Sigmoid colon (tissue), 7 donors: ENCODE measurements at places on chromosomes 7 and 10. TPM values are rescaled to one million over a fixed set of nuclear protein-coding genes. Genes with fewer than 3 reads are reported as not detected.
A peak's percentile ranks its signal among the peaks of the same experiment; 100 is the strongest.

GRCh38 chr10:132939957-132940790, 2.2 kb downstream of the CFAP46 start:
- no peak for DNase-seq

DNA sequence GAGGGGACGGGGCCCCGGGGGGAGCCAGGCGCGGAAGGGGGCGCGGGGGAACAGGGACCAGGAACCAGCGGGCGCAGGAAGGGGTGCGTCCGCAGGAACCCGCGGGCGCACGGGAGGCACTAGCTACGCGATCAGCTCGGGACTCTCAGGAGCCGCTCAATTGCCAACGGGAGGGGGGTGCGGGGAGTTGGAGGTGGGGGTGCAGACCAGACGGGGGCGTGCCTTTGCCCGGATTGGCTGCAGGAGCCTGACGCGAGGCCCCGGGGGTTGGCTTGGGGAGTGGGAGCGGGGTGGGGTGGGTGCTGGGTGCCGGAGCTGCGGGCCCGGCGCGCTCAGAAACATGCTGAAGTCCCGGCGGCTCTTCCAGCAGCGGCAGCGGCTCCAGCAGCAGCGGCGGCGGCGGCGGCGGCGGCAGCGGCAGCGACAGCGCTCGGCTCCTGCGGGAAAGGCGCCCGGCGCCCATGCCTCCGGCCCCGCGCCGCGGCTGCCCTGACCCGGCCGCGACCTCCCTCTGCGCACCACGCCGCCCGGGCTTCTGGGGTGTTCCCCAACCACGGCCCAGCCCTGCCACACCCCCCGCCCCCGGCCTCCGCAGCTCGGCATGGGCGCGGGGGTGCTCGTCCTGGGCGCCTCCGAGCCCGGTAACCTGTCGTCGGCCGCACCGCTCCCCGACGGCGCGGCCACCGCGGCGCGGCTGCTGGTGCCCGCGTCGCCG, at the start of gene ADRB1:
TSS of gene ADRB1 (plus strand) at position 335 of the 715 bp plus-strand sequence. CDS start at position 602, 267 bp downstream.
- DNase-seq, result peak; percentile 94

DNA sequence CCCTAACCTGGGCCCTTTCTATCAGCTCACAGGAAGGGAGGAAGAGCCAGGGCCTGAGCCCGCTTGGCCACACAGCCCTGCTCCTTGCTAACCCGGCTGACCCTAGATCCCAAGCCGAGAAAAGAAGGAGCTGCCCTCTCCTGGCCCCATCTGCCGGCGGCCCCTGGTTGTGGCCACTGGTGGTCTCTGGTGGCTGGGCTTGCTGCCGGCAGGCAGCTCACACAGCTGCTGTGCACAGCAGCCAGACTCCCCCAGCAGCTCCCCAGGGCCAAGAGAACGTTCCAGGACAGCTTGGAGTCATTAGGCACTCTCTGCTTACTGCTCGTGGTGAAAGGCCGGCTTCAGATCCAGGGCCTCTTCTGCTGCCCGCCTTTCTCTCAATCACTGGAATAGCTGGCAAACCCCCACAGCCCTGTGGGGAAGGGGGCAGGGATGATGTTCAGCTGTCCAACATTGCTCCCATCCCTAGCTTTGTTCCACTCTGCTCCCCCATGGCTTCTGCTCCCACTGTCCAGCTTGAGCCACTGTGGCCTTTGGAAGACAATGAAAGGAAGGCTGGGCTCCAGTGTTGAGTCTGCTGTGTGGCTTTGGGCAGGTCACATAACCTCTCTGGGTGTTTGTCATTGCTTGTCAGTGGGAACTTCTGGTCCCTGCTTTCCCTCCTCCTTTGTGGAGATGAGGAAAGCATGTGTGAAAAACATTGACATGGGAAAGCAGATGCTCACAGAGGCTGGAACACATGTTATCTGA, 35.4 kb upstream of the COL13A1 start:
- DNase-seq, result no peak

DNA sequence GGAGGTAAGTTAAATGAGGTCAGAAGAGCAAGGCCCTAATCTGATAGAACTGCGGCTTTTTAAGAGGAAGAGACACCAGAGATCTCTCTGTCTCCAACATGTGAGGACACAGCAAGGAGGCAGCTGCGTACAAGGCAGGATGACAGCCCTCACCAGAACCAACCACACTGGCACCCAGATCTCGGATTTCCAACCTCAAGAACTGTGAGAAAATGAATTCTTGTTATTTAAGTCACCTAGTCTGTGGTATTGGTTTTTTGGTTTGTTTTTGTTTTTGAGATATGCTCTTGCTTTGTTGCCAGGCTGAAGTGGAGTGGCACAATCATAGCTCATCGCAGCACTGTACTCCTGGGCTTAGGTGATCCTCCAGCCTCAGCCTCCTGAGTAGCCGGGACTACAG, 127.2 kb downstream of the DLG5 start:
- DNase-seq, result no peak

DNA sequence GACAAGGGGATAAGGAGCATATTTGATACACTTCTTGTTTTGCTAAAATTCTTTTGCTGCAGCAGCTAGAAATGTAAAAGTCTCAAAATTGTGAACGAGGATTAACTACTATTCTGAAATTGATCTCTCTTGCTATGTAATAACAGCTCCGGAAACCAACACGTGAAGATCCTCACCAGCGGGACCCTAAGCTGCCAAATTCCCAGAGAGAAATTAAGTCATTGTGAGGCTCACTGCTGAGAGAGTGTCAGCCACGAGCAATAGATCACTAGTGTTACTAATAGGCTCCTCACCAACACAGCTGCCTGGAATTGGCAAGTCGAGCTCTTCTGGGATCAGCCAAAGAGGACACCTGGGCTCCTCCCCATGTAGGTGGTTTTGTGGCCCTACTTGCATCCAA, 5.6 kb upstream of the VWA2 start:
- DNase-seq, result no peak

Gene LRRC61
- total RNA-seq, result 10.3 TPM

Gene DGKI
- total RNA-seq, result 2.2 TPM

Gene ACSM6
- total RNA-seq, result not detected

Gene OR9A2
- not detected for total RNA-seq

Gene NYAP1
- 1.1 TPM for total RNA-seq

Gene EN2
- total RNA-seq, result 0.14 TPM
